Stimulated activated CD4-positive, alpha-beta T cell treated with anti-CD3 and anti-CD28 coated beads, Interleukin-12 subunit alpha, Interleukin-12 subunit beta, amount 100 ng/mL, for 48 hours (primary cell): ENCODE measurements at places on chromosomes 11 and 22.

DNA sequence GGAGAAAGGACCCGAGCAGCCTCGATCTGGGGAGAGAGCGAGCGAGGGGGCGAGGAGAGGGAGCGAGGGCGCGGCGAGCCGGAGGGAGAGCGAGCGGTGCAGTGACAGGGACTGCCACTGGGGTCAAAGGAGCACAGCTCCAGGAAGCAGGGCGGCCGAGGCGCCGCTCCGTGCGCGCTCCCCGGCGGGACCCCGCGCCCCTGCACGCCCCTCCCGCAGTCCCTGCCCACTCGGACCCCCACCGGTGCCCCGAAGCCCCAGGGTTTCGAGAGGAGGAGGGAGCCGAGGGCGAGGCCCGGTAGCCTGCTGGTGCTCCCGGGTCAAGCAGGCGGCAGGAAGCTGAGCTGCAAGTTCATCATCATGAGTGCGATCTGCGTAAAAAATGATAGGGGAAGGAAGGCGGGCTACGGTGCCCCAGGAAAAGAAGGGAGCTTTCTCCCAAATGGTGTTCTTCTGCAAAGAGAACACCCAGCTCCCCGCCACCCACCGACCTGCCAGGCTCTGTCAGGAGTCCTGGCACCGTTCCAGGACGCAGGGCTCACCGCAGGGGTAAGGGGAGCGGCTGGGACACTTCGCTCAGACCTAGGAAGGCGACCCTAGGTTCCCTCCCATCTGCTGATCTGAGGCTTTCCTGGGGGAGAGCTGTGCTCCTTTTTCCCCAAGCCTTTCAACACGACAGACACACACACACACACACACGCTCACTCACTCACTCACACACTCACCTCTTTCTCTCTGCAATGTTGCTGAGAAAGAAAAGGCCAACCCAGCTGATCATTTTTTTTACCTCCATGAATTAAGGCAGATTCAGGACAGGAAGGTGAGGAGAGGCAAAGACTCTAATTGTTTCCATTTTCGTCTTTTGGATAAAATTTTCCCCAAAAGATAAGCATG lies at the start of gene MPPED2:
Gene MPPED2, minus strand, starts transcription at position 103 of the 894 bp plus-strand sequence. CDS start 5,980 bp downstream, outside the sequence.
- DNase-seq, result no peak

GRCh38 chr11:12029738-12030363 lies 21.4 kb upstream of the DKK3 start:
- DNase-seq, result no peak

GRCh38 chr22:36145881-36146280 lies 14.7 kb downstream of the APOL3 start:
- DNase-seq, result no peak

DNA sequence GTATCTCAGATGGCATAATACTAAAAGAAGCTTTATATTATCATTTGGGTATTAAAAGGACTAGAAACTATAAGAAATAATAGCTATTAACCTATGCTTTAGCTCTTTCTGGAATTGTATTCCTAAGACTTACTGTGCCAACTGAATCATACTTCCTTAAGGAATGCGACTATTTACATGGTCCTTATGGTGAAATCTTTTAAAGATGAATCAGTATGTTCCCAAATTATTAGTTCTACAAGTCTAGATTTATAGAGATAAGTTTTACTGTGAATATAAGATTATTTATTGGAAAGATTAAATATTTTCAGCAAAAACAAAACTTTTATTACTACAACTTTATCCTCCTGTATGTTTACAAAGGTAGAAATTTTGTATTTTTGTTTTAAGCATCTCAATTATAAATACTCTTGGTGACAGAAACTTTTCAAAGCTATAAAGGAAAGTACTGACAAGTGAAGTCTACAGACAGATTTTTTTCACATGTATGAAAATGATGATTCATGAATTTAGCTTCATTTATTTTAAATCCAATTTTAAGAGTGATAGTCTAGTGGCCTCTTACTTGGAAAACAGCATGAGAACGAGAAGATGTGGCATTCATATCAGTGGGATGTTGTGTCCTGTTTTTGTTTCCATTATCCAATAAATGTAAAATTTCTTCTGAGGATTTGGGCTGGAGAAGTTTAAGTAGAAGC lies 17.8 kb downstream of the KIF18A start:
- DNase-seq, result no peak

DNA sequence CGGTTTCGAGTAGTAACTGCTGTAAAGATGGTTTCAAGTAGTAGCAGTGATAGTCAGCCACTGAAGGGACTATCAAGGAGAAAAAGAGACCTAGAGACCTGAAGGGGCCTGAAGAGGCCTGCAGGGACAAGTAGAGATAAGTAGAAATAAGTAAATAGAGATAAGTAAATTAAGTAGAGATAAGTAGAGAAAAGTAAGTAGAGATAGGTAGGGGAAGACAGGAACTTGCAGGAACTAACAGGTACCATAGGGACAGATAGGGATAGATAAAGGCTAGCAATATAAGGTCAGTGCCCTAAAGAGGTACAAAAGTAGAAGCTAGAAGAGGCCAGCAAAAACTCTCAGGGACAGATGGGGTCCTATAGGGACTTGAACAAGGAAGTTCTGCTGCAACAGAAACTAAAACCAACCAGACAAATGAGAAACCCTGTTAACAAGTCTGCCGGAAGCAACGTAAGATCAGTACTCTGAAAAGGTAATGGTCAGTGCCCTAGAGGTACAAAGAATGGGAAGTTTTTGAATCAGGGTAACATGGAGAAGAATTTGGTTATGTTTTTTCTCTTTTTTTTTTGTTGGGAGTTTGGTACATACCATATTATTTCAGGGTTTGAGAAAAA lies 9.6 kb upstream of the SC5D start:
- no peak for DNase-seq

DNA sequence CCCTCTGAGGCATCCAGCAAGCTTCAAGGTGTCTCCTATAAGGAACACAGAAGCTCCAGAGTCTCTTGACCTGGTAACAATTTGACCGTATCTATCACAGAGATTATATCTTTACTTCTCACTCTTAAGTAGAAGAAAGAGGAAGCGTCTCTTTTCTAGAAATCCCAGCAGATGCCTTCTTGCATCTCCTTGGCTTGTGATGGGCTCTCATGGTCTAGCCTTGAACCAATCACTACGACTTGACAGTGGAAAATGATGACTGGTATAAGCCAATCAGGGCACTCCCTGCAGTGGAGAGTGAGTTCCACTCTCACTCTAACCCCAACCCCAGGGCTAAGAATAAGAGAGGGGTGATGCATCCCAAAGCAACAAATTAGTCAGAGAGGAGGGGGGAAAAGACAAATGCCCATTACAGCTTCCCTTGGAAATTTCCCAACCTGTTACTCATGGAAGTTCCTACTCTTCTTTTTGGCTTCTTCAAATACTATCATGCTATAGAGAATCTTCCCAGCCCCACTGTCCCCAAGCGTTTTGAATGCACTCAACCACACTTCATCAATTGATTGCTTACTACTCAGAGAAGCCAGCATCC lies 293.5 kb downstream of the MN1 start:
- no peak for DNase-seq

GRCh38 chr11:130677486-130678153 lies 229.2 kb downstream of the ADAMTS15 start:
- no peak for DNase-seq

DNA sequence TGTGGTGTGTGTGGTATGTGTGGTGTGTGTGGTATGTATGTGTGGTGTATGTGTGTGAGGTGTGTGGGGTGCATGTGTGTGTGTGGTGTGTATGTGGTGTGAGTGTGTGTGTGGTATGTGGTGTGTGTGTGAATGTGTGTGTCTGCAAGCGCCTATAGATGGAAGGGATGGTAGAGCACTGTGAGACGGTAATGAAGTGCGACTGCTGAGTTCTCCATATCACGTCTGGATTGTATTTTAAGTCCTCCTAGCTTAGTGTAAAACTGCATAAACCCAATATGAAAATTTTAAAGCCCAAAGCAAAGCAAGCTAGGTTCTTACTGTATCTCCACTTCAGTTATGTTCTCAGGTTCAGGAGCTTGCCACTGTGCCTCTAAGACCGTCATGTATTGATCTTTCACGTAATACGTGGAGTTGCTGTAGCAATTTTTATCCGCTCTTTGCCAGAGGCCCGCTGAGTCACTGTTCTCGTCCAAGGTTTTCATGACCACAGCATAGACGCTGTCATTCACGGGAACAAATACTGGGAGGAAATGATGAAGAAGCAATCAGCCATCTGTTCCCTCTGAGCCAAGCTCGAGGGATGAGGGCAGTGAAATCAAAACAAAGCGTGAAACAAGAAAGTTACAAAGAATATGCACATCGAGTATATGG lies 5.5 kb downstream of the PLET1 start:
- no peak for DNase-seq

DNA sequence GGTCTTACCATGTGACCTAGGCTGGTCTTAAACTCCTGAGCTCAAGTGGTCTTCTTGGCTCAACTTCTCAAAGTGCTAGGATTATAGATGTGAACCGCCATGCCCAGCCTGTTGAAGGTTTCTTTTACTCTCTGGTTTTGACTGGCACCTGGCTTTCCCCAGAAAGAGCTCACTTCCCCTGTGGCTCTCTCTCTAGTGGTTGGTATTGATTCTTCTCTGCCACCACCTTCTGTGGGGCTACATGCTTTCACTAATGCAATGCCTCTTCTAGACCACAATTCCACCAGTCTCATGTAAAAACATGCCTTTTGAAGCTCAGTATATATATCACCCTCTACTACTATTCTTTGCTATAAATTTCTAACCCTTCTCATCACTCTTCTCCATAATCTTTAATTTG lies 67.2 kb downstream of the CCDC83 start:
- no peak for DNase-seq

- no peak for DNase-seq
These were observed 40.2 kb downstream of the UVRAG start for GRCh38 chr11:75855206-75855605.

DNA sequence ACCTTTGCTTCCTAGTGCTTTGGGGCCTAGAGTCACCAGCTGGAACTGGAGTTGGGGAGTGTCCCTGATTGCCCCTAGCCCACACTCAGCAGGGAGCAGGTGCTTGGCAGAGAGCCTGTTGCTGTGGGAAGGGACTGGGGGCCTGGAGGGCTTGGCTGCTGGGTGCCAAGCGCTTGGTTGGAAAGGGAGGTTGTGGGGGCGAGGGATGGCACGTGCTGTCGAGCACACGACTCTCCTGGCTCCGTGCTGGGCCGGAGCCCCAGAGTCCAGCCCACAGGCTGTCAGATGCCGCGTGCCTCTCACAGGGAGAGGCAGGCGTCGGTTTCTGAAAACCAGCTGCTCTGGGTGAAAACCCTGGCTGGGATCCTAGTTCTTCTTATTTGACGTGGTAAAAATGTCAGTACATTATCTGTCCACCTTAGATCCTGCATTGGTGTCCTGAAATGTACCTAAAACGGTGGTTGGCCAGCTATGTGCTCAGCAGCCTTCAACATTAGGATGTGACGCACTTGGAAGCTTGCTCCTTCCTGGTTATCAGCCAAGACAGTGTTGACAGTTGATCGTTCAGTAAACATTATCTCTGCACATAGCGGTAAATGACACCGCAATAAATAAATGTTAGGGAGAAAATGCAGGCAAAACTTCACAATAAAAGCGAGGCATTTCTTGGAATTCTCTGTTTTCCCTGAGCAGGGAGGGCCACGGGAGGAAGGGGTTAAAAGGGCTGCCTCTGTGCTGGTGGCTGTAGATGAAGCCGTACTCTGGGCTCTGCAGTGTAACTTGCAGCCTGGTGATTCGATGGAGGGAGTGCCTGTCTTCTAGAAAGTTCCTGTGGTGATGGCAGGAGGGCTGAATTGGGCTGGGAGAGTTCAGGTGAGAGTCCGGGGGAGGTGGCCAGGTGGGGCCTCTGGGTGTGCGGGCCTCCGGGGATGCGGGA lies 29.2 kb downstream of the GRAMD4 start:
- no peak for DNase-seq

- DNase-seq, result no peak
These were observed 93.1 kb upstream of the ZC3H12C start for GRCh38 chr11:110000031-110000502.

DNA sequence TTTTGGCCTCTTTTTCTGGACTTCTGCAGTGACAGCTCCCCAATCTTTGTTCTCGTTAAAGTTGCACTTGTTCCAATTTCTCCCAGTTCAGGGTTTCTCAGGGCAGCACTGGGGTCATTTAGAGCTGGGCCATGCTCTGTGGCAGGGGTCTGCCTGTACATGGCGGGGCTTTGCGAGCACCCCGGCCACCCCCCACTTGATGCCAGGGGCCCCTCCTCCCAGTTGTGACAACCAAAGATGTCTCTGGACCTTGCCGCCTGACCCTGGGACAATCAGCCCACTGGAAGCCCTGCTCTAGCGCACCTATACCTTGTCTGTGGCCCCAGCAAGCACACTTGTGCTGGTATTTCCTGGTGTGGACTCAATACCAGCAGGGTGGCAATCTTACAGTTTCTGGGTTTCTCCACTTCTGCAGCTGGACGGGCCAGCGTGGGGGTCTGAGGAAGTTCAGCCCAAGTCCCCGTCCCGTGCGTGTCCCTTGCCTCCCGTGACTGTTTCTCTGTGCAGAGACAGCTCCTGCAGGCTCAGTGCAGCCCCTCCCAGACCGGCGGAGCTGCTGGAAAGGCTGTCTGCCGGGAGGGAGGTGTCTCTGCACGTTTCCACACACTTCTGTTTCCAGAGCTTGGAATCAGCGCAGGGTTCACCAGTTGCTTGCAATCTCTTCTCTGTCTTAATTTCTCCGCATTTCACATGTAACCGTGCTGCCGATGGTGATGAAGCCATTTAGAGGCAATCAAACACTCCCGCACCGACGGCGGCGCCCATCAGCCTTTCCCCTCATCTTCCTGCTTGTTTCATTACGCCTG lies 1328.9 kb downstream of the BRD1 start:
- no peak for DNase-seq

DNA sequence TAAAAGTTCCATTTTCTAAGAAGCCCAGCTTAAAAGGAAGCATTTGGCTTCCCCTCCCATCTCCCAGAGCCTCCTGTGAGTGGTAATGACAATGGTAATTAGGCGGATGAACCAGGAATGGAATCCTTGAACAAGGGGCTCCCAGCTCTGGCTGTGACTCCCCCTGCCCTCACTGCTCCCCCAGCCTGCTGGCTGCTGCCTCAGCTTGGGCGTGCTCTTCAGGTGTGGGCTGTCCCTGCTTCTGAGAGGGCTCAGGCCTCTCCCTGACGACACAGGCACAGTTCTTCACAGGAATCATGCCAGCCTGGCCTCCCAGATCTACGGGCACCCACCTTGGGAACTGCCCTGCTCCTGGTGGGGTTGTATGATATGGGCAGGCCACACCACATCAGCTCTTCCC lies 81.7 kb upstream of the NARS2 start:
- no peak for DNase-seq

- no peak for DNase-seq
These were observed 35.9 kb upstream of the TRIM29 start for GRCh38 chr11:120173807-120174206.

DNA sequence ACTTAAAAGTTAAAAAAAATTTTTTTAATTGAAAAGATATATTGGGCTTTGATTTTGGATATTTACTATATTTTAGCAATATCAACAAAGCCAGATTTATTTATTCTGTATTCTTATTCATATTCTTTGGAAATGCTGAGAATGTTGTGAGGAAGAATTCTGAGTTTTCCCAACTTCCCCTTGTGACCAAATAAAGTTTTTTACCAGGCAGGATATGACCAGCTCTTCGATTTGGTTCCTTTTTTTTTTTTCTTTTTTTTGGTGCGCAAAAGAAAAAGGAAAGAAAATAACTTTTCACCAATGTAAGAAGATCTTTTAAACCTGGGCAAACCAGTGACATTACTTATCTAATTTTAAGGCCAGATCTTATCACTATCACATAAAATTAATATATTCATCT lies 12.9 kb downstream of the TCP11L1 start:
- DNase-seq, result no peak

- DNase-seq, result no peak
These were observed 74.2 kb downstream of the STIM1 start for GRCh38 chr11:3929649-3930048.
